GM12878 (cell line): ENCODE measurements at places on chromosomes 2 and 18. TPM values are rescaled to one million over a fixed set of nuclear protein-coding genes. Genes with fewer than 3 reads are reported as not detected.

The CDKL4 gene
- not detected in 2 replicates for total RNA-seq

The CREG2 gene
- total RNA-seq: not detected in 2 replicates

The XIRP2 gene
- total RNA-seq: not detected in 2 replicates

The HOXD12 gene
- total RNA-seq: not detected in 2 replicates

The PPP4R1 gene
- 40.5 and 42.2 TPM in 2 replicates for total RNA-seq

The HOXD4 gene
- not detected in 2 replicates for total RNA-seq

The COL5A2 gene
- total RNA-seq: 0.64 and 0.74 TPM in 2 replicates

The SPDYA gene
- total RNA-seq: 0.46 and 0.58 TPM in 2 replicates

The GFPT1 gene
- 46.8 and 53.9 TPM in 2 replicates for total RNA-seq

The INHBB gene
- 0.05 and 0.11 TPM in 2 replicates for total RNA-seq

The SIX2 gene
- not detected in 2 replicates for total RNA-seq

The WIPF1 gene
- 135 and 141 TPM in 2 replicates for total RNA-seq

The NCKAP5 gene
- 0.35 and 0.44 TPM in 2 replicates for total RNA-seq

The TNFRSF11A gene
- total RNA-seq: 0.18 and 0.56 TPM in 2 replicates

The MARS2 gene
- 21.7 and 22.7 TPM in 2 replicates for total RNA-seq

The CFAP65 gene
- not detected in 2 replicates for total RNA-seq

The RIT2 gene
- total RNA-seq: not detected in 2 replicates

The THSD7B gene
- 0.33 and 0.51 TPM in 2 replicates for total RNA-seq
